ENCODE measurements at places on chromosomes 16 and 17. TPM values are rescaled to one million over a fixed set of nuclear protein-coding genes. Genes with fewer than 3 reads are reported as not detected.

GRCh38 chr16:80150978-80151721, 389.6 kb upstream of the DYNLRB2 start:
- no peaks in the 10 kb centered on the region for H3K36me3 ChIP-seq
- H3K27ac ChIP-seq: no peak overlapping the region
- H3K4me1 ChIP-seq: peaks cover 8% of the 10 kb centered on the region

DNA sequence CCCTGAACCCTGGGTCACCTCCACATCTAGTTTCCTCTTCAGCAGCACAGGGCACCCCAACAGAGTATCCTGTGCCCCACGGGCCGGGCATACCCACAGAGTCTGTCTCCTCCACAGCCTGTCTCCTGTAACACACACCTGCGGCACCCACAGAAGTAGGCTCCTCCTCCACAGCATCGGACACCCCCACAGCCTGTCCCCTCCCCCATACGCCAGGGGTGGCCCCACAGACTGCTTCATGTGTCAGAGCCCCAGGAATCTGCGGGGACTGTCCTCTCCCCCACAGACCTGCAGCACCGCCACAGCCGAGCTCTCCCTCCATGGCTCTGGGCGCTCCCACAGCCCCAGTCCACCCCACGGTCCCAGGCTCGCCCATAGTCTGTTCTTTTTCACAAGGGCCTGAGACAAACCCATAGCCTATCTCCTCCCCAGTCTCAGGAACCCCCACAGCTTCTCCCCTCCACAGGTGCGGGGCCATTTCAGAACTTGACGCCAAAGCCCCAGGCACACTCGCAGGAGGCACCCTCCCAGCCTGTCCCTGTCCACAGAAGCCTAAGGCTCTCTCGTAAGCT, 1.4 kb downstream of the KIAA0753 start:
- H3K4me3 ChIP-seq: peak overlapping the region; percentile 95
- no peak for DNase-seq
- H3K27me3 ChIP-seq: no peaks in the 10 kb centered on the region
- H3K4me1 ChIP-seq: peaks cover 18% of the 10 kb centered on the region
- peaks cover 10% of the 10 kb centered on the region for H3K36me3 ChIP-seq
- H3K27ac ChIP-seq: peak overlapping the region; percentile 77

DNA sequence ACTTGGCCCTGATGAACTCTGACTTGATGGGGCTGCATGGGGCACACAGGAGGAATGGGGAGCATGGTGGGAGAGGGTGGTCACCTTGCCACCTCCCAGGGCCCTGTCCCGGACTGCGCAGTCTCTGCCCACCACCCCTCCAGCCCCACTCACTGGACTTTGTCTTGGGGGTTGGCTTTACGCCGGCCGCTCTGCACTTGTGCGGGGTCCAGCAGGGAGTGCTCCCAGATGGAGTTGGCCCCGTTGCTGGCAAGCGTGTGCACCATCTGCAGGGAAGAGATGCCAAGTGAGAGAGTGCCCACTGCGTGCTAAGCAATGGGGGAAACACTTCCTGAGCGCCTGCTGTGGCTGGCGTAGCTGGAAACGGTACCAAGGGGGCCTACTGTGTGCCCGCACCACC, 6.7 kb downstream of the GIT1 start:
- no peaks in the 10 kb centered on the region for H3K27me3 ChIP-seq
- no peak overlapping the region for H3K27ac ChIP-seq
- H3K4me3 ChIP-seq: no peak overlapping the region
- no peak for DNase-seq
- H3K4me1 ChIP-seq: peaks cover 14% of the 10 kb centered on the region
- peaks cover 8% of the 10 kb centered on the region for H3K36me3 ChIP-seq

GRCh38 chr17:66981983-66982508, 17.5 kb downstream of the CACNG4 start:
- H3K36me3 ChIP-seq: peaks cover 11% of the 10 kb centered on the region
- peaks cover 15% of the 10 kb centered on the region for H3K4me1 ChIP-seq
- no peak overlapping the region for H3K27ac ChIP-seq
- H3K4me3 ChIP-seq: no peak overlapping the region

- no peaks in the 10 kb centered on the region for H3K27me3 ChIP-seq
- peaks cover 3% of the 10 kb centered on the region for H3K36me3 ChIP-seq
- peaks cover 52% of the 10 kb centered on the region for H3K4me1 ChIP-seq
- DNase-seq: no peak
- H3K4me3 ChIP-seq: peak overlapping the region; percentile 55
- H3K27ac ChIP-seq: peak overlapping the region; percentile 95
These were observed 39.3 kb upstream of the TOB1 start for GRCh38 chr17:50905460-50905803.

Gene TBC1D3K
- not detected for total RNA-seq

DNA sequence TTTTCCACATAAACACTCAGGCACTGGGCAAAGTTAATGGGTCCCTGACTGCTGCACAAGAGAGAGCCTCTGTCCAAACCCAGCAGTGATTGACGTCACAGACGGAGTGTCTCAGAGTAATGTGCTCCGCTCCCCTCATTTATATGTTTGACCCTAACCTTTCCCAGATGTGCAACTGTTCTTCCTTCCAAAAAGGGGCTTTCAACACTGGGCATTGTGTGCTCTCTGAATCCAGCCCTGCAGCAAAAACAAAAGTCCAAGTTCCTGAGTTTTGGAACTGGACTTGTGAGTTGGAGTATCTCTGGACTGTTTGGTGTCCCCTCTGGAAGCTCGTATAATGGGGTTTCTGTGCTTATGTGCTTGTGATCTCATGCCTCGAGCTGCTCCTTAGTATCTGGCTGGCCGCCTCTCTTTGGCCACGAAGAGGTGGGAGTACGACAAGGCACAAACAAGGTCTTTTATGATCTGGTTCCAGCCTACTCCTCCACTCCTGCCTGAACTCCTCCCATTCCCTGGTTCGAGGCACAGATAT, 76.4 kb upstream of the SMIM36 start:
- peak overlapping the region; percentile 26 for H3K4me3 ChIP-seq
- H3K27ac ChIP-seq: peak overlapping the region; percentile 49
- peaks cover 32% of the 10 kb centered on the region for H3K4me1 ChIP-seq
- DNase-seq: no peak

GRCh38 chr16:48413272-48413671, 28.1 kb upstream of the SIAH1 start:
- H3K4me1 ChIP-seq: peaks cover 8% of the 10 kb centered on the region
- H3K27me3 ChIP-seq: no peaks in the 10 kb centered on the region

Gene ABI3
- 0.31 TPM for total RNA-seq

Gene NPIPA5
- 2.8 TPM for total RNA-seq

Gene PRCD
- 0.33 TPM for total RNA-seq

DNA sequence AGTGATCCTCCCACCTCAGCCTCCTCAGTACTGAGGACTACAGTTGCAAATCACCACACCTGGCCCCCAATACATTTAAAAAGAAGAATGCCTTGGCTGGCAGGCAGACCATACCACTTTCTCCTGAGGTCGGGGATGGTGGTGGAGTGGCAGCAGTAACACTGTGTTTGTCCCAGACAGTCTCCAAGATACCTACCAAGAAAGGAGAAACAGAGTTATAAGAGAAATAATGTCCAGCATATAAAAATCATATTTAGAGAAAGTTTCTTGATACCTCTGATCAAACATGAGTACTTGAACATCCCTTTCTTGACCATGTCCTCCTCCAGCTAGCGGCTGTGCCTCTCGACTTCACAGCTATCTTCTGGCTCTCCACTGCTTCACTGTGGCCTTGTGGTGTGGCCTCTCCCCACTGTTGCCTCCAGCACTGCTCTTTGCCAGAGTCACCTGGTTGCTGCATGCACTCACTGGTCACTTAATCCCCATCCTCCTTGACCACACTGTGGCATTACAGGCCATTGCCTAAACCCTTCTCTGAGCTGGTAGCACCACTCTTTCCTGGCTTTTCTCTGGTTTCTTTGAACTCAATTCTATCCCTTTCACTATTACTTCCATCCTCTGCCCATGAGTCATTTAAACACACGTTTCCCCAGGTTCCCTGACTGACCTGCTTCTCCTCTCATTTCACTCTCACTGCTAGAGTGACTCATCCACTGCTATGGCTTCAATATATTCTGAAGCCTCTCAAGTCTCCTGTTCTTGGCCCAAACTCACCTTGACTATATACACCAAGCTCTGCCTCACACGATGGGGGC, 45.2 kb downstream of the XPO6 start:
- no peak overlapping the region for H3K27ac ChIP-seq
- H3K36me3 ChIP-seq: peaks cover 26% of the 10 kb centered on the region
- no peak for DNase-seq

GRCh38 chr16:70482624-70483023, 28.2 kb downstream of the FCSK start:
- no peak overlapping the region for H3K4me3 ChIP-seq
- no peaks in the 10 kb centered on the region for H3K27me3 ChIP-seq
- H3K36me3 ChIP-seq: peaks cover 9% of the 10 kb centered on the region
- DNase-seq: no peak
- H3K4me1 ChIP-seq: no peaks in the 10 kb centered on the region
- H3K27ac ChIP-seq: no peak overlapping the region

Gene MT1A
- total RNA-seq: not detected

- H3K36me3 ChIP-seq: no peaks in the 10 kb centered on the region
- H3K27ac ChIP-seq: no peak overlapping the region
- H3K4me3 ChIP-seq: peak overlapping the region; percentile 85
- H3K4me1 ChIP-seq: no peaks in the 10 kb centered on the region
- no peak for DNase-seq
These were observed 40.2 kb upstream of the BHLHA9 start for GRCh38 chr17:1229900-1230501.

DNA sequence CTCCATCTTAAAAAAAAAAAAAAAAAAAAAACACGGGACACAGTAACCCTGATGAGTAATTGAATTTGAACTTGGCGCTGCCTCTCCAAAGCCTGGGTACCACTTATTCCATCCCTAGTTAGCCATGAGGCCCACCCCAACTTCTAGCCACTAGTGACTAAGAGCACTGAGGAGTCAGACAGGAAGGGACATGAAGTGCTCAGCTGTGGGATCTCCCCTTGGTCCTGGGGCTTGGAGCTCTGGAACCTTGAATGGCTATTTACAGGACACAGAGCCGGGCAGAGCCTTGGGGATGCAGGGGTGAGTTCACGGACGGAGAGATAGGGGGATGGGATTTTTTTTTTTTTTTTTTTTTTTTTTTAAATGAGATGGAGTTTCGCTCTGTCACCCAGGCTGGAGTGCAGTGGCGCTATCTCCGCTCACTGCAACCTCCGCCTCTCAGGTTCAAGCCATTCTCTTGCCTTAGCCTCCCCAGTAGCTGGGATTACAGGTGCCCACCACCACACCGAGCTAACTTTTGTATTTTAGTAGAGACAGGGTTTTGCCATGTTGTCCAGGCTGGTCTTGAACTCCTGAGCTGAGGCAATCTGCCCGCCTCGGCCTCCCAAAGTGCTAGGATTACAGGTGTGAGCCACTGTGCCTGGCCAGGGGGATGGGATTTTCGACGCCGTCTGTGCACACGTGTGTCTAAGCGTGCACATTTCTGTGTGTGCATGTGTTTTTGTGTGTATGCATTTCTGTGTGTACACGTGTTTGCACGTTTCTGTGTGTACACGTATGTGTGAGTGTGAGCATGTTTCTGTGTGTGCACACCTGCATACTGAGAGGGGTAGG, 20.4 kb upstream of the CIBAR2 start:
- no peak overlapping the region for H3K27ac ChIP-seq
- H3K27me3 ChIP-seq: no peaks in the 10 kb centered on the region
- peaks cover 30% of the 10 kb centered on the region for H3K4me1 ChIP-seq

DNA sequence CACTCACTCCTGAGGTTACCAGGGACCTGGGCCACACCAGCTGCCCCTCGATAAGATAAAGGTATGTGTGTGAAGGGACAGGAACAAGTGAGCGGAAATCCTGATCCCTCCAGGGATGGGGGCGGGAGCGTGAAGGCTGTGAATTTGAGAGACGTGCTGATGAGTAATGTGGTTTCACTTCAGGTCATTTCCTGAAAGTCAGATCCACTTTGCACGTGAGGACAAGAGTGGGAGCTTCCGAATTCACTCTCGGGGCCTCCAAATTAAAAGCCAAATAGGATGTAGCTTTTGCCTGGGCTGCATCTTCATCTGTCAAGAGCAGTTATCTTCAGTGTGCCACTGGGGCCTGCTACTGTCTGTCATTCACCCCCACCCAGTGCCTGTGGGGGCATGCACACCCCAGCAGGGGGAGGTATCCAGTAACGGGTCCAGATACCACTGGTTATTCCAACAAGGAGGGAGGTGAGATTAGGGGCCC, 87.4 kb upstream of the LHX1 start:
- H3K36me3 ChIP-seq: no peaks in the 10 kb centered on the region
- DNase-seq: no peak
- no peak overlapping the region for H3K4me3 ChIP-seq

DNA sequence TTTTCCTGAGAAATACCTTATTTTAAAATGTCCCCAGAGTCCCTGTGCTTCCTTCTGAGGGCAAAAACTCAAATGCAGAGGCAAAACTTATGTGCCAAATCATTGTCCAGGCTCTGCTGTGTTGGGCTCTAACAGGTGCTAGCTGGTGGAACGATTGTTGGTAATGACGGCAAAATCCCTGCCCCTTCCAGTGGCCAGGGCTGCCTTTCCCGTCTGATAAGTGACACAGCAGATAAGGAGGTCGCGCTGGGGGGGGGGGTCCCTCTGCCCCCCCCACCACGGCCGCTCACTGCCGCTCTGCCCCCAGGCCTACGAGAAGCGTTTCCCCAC, 29.1 kb downstream of the SEC14L5 start:
- no peak for DNase-seq
- H3K27me3 ChIP-seq: peaks cover 54% of the 10 kb centered on the region

Gene ACAP1
- total RNA-seq: 3.2 TPM

DNA sequence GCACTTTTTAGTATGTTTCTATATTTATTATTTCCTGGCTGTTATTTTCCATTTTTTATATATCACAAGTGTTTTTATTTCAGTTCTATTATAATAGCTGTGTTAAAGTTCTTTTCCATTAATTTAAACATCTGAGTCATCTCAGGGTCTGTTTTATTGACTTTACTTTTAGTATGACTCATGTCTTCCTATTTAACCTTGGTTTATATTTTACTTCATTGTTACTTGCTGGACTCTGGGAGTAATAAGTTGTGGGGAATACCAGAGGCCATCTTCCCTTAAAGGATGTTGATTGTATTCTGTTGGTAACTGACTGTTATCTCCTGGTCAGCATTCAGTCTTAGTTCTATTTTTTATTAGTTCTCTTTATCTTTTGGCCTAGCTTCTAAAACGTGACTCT, 1508.2 kb downstream of the CDH11 start:
- H3K36me3 ChIP-seq: no peaks in the 10 kb centered on the region
- H3K4me3 ChIP-seq: no peak overlapping the region
- no peaks in the 10 kb centered on the region for H3K4me1 ChIP-seq
- DNase-seq: no peak

- no peak overlapping the region for H3K4me3 ChIP-seq
- H3K27me3 ChIP-seq: no peaks in the 10 kb centered on the region
- H3K36me3 ChIP-seq: peaks cover 13% of the 10 kb centered on the region
- peaks cover 1% of the 10 kb centered on the region for H3K4me1 ChIP-seq
These were observed 61.4 kb downstream of the AMFR start for GRCh38 chr16:56363781-56364565.

GRCh38 chr16:2476345-2476720, 1.4 kb downstream of the TBC1D24 start:
- H3K4me1 ChIP-seq: peaks cover 17% of the 10 kb centered on the region
- peak overlapping the region; percentile 67 for H3K27ac ChIP-seq
- peaks cover 4% of the 10 kb centered on the region for H3K36me3 ChIP-seq
- peak overlapping the region; percentile 82 for H3K4me3 ChIP-seq

- no peak overlapping the region for H3K27ac ChIP-seq
- H3K4me3 ChIP-seq: no peak overlapping the region
- no peak for DNase-seq
These were observed 21.4 kb downstream of the GRIN2C start for GRCh38 chr17:74838274-74838673.

Gene ATP6V0D1
- total RNA-seq: 94.4 TPM

GRCh38 chr16:28179354-28179753, 32.4 kb downstream of the XPO6 start:
- H3K36me3 ChIP-seq: peaks cover 28% of the 10 kb centered on the region
- no peak overlapping the region for H3K27ac ChIP-seq
- H3K4me3 ChIP-seq: no peak overlapping the region

GRCh38 chr16:8708536-8708935, 34.1 kb downstream of the ABAT start:
- H3K36me3 ChIP-seq: peaks cover 7% of the 10 kb centered on the region
- peaks cover 24% of the 10 kb centered on the region for H3K4me1 ChIP-seq
- no peaks in the 10 kb centered on the region for H3K27me3 ChIP-seq
- no peak overlapping the region for H3K4me3 ChIP-seq
- no peak for DNase-seq
